GOT3 (cell line): ENCODE measurements at places on chromosomes 12 and 14.
A peak's percentile ranks its signal among the peaks of the same experiment; 100 is the strongest.

DNA sequence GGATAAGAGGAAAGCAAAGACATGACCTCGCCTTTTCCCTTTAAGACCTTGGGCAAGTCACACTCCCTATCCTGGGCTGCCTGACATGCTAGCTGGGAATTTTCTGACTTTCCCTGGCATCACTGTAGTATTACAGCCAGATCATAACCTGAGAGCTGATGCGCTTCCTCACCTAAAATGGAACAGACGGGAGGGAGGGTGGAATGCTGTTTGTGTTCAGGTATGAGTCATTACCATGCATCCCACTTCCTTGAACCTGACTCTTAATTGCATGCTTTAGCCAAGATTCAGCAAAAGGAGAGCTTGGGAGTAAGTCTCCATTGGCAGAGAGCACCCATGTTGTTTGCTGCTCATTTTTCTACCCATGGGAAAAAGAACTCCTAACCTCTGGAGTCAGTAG is 156.5 kb downstream of the KCNK10 start:
- no peak for DNase-seq

DNA sequence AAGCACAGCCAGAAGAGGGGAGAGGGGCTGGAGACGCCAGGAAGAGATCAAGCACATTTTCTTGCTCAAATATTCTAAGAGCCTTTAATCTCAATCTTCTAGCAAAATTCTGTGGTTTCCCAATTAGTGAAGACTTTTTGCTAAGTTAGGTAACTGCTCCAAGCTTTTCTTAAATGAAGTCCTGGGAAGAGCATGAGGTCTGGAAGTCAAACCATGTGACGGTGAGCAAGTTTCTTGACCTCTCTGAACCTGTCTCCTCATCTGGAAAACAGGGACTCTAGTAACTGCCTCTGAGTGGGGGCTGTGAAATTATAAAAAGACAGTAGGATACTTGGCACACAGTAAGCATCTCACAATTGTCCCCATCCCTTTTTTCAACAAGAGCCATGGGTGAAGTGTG is 24.1 kb downstream of the BDKRB1 start:
- no peak for DNase-seq

DNA sequence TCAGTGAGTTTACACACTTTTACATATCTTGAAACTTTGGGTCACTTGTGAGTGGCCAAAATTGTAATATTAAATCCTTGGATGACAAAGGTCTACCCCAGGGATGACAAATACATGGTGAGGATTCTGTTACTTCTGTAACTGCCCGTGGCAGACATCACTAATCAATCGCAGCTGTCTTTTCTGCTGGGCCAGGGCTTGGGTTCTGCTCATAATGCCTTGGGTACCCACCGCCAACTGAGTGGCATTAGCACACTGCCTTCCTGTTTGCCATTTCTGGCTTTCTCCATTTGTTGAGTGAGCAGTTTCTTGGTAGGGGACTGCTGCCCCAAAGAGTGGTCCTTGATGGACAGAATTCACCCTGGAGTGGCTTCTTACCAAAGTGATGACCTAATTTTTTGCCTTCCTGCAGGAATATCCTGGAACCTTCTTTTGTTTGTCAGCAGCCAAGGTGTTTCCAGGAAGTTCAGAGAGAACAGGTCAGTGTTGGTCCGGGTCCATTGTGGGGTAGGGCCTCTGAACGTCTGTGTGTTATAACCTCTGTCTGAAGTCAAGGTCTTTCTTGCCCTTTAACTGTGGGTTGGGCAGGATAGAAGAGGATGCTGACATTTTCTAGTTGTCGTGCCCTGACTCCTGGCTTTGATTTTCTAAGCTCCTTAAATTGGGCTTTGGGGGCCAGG is 6.2 kb downstream of the TSPAN9 start:
- no peak for DNase-seq

DNA sequence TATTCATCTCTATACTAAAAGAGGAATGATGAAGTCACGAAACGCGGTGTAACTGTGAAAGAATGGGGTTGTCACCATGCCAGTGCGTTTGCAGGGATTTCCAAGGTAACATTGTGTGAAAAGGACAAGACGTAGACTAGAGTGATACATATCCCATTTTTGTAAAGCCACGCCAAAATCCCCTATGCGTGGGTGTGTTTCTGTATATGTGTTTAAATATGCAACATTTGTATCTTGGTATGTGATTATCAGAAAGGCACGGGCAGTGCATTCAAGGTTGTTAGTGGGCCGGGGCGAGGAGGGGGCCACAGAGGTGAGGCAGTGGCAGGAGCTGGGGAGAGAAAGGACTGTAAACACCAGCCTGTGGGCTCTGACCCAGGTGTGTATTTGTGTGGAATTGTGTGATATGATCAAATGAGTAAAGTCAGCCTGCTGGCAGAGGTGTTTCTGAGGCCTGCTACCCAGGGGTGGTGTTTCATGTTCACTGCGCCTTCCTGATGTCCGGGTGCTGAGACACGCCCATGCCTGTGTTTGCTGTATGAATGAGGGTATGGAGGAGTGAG is 137.8 kb downstream of the ADGRD1 start:
- DNase-seq: no peak

DNA sequence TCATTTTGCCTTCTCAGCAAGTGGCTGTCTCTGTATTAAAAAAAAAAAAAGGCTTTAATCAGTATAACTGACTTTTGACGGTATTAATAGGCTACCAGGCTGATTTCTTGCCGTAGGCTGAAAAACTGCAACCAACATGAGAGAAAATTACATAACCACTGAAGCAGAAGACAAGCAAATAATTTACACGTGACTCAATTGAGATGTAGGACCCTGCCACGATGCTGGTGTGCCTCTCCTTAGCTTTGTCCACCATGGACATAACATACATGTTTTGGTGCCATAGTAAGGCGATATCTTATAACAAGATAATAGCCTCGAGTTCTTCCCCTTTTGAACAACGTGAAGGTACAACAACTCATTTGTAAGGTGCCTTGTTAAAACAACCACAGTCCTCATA is 88.7 kb upstream of the GRIP1 start:
- no peak for DNase-seq

- no peak for DNase-seq
These were observed 4.1 kb upstream of the TAS2R14 start for GRCh38 chr12:10943167-10943566.

DNA sequence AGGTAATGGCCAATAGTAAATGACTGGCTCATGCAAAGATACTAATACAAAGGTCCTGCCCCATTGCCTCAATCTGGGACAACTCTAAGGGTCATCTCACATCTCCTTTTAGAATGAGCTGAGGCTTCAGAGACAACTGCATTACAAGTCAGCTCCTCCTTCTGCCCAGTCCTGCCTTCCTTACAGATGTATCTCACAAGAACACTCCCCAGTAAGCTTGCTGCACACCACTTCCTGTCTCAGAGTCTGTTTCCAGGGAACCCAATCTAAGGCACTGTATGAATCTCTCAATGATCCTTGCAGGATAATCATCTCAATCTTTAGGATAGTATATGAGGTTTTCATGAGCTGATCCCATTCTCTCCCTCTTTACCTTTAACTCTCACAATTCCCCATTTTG is 57.8 kb upstream of the ZDHHC17 start:
- no peak for DNase-seq

GRCh38 chr12:41743835-41744234 is 400.8 kb downstream of the GXYLT1 start:
- DNase-seq: no peak

DNA sequence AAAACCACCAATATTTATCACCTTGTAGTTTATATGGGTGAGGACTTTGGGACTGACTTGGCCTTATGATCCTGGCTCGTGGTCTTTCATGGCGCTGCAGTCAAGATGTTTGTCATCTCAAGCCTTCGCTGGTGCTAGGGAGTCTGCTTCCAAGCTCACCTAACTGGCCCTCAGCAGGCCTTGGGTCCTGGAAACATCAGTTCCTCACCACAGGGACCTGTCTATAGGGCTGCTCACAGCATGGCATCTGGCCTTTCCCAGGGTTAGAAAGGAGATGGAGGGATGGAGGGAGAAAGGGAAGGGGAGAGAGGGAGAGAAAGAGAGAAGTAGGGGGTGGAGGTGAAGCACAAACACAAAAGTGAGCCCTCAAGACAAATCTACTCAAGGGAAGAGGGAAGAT is 31.7 kb downstream of the VCPKMT start:
- no peak for DNase-seq

DNA sequence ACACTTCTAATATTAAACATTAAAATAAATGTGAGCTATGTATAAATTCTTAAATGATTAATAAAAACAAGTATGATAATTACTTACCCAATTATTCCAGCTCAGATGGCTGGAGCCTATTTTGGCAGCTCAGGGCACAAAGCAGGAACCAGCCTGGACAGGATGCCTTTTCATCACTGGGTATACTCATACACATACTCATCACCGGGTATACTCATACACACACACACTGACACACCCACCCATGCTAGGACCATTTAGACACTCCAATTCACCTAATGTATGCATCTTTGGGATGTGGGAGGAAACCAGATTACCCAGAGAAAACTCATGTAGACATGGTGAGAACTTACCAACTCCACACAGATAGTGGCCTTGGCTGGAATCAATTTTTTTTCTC is 57.9 kb upstream of the CNOT2 start:
- no peak for DNase-seq

DNA sequence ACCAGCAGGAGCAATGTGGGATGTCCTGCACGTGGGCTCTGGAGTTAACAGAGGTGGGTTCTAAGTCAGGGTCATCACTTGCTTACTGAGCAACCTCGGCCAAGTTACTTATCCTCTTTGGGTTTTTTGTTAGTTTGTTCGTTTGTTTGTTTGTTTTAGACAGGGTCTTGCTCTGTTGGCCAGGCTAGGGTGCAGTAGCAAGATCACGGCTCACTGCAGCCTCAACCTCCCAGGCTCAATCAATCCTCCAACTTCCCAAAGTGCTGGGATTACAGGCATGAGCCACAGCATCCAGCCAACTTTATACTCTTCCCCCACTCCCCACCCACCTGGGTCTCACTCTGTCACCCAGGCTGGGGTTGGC is 78.4 kb downstream of the SETD3 start:
- DNase-seq: no peak

- DNase-seq: no peak
These were observed 38.3 kb downstream of the GYS2 start for GRCh38 chr12:21566223-21566906.

- no peak for DNase-seq
These were observed 717 bp downstream of the PPHLN1 start for GRCh38 chr12:42326541-42327226.

GRCh38 chr12:103748002-103748401 is 93.0 kb downstream of the NT5DC3 start:
- DNase-seq: no peak

- peak; percentile 61 for DNase-seq
These were observed 15.8 kb upstream of the CPNE8 start for GRCh38 chr12:38921025-38921677.

- DNase-seq: no peak
These were observed 13.0 kb downstream of the ASPG start for GRCh38 chr14:104098272-104099095.

DNA sequence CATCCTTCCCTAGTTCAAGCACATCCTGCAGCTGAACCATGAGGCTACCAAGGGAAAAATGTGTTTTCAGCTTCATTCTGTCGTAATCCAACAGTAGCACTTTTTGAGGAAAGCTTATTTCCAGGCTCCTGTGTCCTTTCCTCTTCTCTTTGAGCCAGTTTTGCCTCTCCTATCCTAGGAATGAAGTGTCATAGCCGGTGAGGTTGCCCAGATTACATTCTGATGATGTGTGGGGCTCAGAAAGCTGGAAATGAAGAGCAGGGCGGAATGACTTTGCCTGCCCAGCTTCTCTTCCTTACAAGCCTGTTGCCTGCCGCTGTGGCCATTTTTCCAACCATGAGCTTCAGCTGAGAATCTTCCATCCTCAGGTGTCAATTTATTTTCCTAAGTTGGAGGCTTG is 381.8 kb downstream of the NUAK1 start:
- DNase-seq: no peak

DNA sequence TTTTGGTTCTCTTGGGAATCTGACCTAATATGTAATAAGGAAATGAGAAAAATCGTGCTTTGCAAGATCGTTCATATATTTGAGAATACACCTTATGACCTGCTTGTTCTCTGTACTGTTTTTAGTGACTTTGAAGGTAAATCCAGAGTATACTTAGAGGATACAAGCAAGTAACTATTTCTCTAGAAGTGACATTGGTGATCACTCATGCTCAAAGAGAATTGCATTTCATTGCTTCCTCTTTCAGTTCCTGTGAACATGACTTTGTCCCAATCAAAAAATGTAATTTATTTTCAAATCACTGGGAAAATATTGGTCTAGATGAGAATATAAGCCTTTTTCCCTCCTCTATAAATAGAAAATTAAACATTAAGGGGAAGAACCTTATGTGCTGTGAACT is 2.7 kb downstream of the KTN1 start:
- no peak for DNase-seq

GRCh38 chr12:62098132-62098531 is 162.1 kb upstream of the USP15 start:
- no peak for DNase-seq

DNA sequence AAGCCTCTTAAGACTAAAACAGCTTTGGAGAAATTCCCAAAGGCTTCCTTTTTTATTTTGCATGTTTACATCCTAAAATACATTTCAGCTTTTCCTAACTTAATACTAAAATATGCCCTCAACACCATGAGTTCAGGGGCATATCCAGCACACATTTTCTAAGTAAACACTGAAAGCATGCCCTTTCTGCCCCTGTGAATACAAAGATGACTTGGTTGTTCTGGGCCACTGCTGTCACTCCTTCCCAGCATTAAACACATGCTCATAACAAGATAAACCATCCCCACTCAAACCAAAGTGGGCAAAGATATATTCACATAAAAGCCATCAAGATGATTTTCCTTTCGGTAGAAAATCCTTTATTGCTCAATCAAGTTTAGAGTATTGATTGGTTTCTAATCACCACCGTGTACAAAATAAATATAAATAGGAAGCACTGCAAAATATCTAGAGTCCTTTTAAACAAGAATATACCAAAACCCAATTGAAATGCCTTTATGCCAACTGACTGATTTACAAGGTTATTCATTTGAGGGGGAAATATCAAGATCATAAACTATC is 1.9 kb downstream of the CCNB1IP1 start:
- no peak for DNase-seq

- DNase-seq: no peak
These were observed 457.4 kb downstream of the FOXG1 start for GRCh38 chr14:29223947-29224346.

GRCh38 chr12:28186500-28186899 is 3.8 kb upstream of the CCDC91 start:
- no peak for DNase-seq

GRCh38 chr12:38711054-38711453 is 194.3 kb downstream of the CPNE8 start:
- no peak for DNase-seq

- DNase-seq: no peak
These were observed 470.9 kb upstream of the CCDC196 start for GRCh38 chr14:66015071-66015780.

DNA sequence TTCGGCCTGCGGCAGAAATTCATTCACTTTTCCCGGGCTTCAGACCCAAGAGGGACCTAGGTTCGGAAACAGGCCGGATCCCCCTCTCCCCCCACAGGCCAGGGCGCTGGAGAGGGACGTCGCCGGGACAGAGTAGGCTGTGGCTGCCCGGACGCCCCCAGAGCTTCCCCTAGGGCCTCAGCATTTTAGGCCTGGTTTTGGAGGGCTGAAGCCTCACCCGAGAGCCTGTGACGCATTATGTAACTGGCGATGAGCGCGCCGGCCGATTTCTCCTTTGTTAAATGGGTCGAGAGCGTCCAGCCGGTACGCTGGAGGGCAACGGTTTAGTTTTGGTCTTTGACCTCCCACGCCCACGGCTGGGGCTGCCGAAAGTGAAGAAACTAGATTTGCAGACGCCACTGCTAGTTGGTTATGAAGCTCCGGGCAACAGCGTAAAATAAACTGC is 657 bp downstream of the PEBP1 start:
- DNase-seq: no peak

- DNase-seq: no peak
These were observed 4.5 kb downstream of the KLRG1 start for GRCh38 chr12:8993827-8994226.
